Left renal pelvis (tissue), 4 donors: ENCODE measurements at places on chromosomes 1 and 21. TPM values are rescaled to one million over a fixed set of nuclear protein-coding genes. Genes with fewer than 3 reads are reported as not detected.
A peak's percentile ranks its signal among the peaks of the same experiment; 100 is the strongest.

DNA sequence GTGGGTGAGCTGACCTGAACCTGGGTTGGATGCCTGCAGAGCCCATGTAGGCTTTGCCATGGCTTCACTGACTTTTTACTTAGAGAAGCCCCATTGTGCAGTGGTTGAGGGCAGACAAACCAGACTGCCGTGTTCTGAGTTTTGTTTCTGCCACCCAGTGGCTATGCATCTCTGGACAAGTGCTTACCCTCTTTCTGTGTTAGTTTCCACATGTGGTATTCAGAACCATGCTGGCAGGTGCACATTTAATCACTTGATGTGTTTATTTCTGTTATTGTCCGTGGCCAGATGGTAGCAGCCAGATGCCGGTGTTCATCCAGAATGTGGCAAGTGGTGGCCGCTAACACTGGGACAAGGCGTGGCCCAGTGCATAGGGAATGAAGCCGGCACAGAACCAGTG is 10.3 kb upstream of the PTPN7 start:
- no peak for DNase-seq

- DNase-seq: peak; percentile 61
These were observed 12.6 kb downstream of the PIGP start for GRCh38 chr21:37060296-37060695.

DNA sequence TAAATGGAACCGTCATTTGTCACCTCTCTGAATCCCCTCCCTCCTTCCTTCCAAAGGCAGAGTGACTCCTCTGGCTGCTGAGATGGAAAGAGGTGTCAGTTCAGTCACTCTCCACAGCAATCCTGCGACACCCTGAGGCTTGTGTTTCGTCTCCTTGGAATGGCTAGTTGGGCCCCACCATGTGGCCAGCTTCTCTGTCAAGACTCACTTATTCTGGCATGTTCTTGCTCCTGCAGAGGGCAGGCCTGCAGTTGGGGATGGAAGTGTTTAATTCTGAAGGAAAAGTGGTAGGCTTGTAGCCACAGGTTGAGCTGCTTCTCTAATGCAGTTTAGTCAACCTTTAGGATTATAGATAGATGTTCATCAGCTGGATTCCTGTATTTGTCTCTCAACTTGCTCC is 149.6 kb downstream of the LMO4 start:
- no peak for DNase-seq

C1QC gene
- polyA plus RNA-seq: 35.1 TPM

- no peak for DNase-seq
These were observed 28.4 kb upstream of the ST6GALNAC3 start for GRCh38 chr1:76046149-76046548.
